Urinary bladder (tissue), 4 donors: ENCODE measurements at places on chromosomes 5 and 9.

GRCh38 chr5:116421080-116421629, 153.5 kb downstream of the SEMA6A start:
- DNase-seq: no peak

DNA sequence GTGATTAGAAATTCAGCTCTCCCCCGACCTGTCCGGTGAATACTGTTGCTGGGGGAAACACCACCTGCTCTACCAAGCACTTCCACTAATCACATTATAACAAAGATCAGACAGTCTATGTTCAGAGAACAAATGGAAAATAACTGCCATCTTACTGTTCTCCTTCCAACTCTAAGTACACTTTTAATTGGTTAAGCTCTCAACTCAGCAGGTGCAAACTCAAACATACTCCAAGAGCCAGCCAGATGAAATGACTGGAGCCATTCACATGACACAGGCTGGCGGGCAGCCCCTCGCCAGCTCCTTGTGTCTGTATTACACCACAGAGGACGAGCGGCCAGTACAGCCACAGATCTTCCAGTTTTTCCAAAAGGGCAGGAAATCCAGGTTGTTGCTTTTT, 16.1 kb downstream of the LIFR start:
- DNase-seq: no peak

DNA sequence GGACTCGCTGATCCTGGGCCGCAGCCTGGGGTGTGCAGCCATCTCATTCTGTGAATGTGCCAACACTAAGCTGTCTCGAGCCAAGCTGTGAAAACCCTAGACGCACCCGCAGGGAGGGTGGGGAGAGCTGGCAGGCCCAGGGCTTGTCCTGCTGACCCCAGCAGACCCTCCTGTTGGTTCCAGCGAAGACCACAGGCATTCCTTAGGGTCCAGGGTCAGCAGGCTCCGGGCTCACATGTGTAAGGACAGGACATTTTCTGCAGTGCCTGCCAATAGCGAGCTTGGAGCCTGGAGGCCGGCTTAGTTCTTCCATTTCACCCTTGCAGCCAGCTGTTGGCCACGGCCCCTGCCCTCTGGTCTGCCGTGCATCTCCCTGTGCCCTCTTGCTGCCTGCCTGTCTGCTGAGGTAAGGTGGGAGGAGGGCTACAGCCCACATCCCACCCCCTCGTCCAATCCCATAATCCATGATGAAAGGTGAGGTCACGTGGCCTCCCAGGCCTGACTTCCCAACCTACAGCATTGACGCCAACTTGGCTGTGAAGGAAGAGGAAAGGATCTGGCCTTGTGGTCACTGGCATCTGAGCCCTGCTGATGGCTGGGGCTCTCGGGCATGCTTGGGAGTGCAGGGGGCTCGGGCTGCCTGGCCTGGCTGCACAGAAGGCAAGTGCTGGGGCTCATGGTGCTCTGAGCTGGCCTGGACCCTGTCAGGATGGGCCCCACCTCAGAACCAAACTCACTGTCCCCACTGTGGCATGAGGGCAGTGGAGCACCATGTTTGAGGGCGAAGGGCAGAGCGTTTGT, 19.9 kb downstream of the PTGES2 start:
- DNase-seq: no peak

DNA sequence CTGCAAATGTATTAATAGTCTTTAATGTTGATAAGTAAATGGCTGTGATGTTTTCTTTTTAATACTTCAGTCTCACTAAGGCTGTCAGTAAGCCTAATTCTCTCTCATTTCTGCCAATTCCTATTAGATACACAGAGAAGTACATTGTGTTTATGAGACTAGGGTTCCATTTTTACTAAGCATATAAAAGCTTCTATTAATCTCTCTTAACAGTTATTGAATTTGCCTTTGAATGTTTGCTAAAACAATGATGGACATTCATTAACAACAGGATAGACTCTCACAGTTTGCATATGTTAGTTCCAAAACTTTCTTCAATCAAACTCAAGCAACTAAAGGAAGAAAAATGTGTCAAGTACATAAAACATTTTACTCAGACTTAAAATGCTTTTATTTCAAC, 659.3 kb downstream of the TLE1 start:
- no peak for DNase-seq

DNA sequence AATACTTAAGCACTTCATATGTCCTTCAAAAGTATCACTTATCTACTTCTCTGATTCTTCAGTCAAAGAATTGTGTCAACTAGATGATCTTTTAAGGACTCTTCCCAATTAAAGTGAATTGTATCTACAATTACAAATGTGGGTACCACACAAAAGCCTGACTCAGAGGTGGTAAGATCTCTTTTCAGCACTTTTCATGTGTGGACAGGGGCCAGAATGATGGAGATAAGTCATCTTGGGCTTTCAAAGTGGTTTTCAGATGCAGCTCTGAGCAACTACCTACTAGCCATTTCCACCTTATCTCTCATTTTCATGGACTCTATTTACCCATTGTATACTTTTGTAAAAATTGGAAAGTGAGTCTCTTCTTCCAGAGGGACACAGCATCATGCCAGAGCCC, 8.4 kb downstream of the COX7C start:
- no peak for DNase-seq

GRCh38 chr9:109092051-109092580, 27.6 kb downstream of the TMEM245 start:
- DNase-seq: no peak

- no peak for DNase-seq
Observed at GRCh38 chr9:22060831-22061383, 51.8 kb upstream of the CDKN2B start.

- DNase-seq: no peak
Observed at GRCh38 chr9:72354704-72355103, 10.3 kb downstream of the ZFAND5 start.
